Stomach (tissue), 19 donors: ENCODE measurements at places on chromosomes 13 and 19. TPM values are rescaled to one million over a fixed set of nuclear protein-coding genes. Genes with fewer than 3 reads are reported as not detected.

GRCh38 chr13:106917673-106918556 is 350.0 kb upstream of the ARGLU1 start:
- H3K27ac ChIP-seq = peak overlapping the region; percentile 78
- DNase-seq = peak; percentile 95
- H3K27me3 ChIP-seq = no peaks in the 10 kb centered on the region
- no peaks in the 10 kb centered on the region for H3K4me1 ChIP-seq
- no peaks in the 10 kb centered on the region for H3K36me3 ChIP-seq

DNA sequence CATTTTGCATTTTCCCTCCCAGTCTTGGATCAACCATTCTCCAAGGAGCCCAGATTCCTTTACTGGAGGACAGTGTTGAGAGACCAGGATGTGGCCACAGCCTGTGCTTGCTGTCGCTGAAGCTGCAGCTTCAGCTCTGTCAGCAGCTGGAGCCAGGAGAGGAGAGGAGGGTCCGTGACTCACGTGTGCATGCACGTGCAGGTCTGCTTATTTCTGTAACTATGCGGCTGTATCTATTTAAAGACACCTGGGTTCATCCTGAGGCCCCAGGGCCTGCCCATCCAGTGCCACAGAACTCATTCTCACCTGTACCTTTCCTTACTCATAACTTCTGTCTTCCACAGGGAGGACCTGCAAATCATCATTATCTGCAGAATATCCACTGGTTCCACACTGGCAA is 8.2 kb upstream of the LAMP1 start:
- H3K4me1 ChIP-seq = no peaks in the 10 kb centered on the region
- no peak for DNase-seq
- H3K36me3 ChIP-seq = no peaks in the 10 kb centered on the region
- H3K27me3 ChIP-seq = peaks cover 8% of the 10 kb centered on the region

GRCh38 chr19:19531951-19532805 is 3.5 kb downstream of the YJEFN3 start:
- peaks cover 31% of the 10 kb centered on the region for H3K36me3 ChIP-seq
- peak; percentile 92 for DNase-seq
- H3K4me1 ChIP-seq = peaks cover 29% of the 10 kb centered on the region
- no peak overlapping the region for H3K27ac ChIP-seq

DNA sequence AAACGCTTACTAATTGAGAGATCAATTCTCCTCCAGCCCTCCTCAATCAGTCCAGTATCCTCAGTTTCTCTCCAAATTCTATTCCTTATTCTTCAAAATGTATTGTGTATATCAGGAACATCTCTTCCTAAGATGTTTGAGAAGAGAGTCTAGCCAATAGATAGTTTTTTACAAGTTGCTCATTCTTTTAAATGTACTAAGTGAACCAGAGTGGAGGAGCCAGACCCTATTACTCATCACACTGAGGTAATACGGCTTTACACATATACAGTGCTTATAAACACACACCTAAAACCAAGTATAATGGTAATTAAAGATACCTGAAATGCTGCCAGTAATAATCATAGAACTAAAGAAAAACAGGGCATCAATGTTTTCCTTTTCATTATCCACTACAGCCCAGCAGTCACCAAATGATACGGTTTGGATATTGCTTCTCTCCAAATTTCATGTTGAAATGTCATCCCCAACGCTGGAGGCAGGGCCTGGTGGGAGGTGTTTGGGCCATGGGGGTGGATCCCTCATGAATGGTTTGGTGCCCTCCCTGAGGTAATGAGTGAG is 45.2 kb upstream of the HMGB1 start:
- H3K27ac ChIP-seq = no peak overlapping the region
- no peaks in the 10 kb centered on the region for H3K27me3 ChIP-seq
- H3K4me3 ChIP-seq = no peak overlapping the region
- no peaks in the 10 kb centered on the region for H3K36me3 ChIP-seq
- DNase-seq = no peak
- no peaks in the 10 kb centered on the region for H3K4me1 ChIP-seq

DNA sequence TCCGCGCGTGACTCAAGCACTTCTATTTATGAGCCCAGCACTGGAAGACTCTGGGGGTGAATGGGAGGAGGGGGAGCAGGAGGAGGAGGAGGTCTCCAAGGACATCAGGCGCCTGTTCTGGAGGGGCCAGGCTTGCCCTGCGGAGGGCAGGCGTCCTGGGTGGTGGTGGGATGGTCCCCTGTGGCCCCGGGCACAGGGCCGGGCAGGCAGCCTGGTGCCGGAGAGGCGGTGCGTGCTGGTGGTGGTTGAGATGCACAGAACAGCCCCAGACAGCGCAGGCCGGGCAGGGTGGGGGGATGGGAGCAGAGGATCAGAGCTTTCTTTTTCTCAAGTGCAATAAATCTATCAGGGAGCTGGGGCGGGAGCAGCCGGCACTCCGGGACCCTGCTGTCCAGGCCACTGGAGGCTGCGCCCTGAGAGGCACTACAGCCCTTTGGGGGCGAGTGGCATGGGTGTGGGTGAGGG is 14.0 kb downstream of the NKPD1 start:
- peaks cover 36% of the 10 kb centered on the region for H3K36me3 ChIP-seq
- no peak overlapping the region for H3K4me3 ChIP-seq
- no peak overlapping the region for H3K27ac ChIP-seq
- H3K27me3 ChIP-seq = peaks cover 17% of the 10 kb centered on the region
- H3K4me1 ChIP-seq = peaks cover 4% of the 10 kb centered on the region

GRCh38 chr13:39106216-39107005 is 68.2 kb downstream of the NHLRC3 start:
- H3K36me3 ChIP-seq = no peaks in the 10 kb centered on the region
- no peak overlapping the region for H3K27ac ChIP-seq
- no peaks in the 10 kb centered on the region for H3K4me1 ChIP-seq

GRCh38 chr19:3506384-3507340 is 551 bp downstream of the FZR1 start:
- peak overlapping the region; percentile 90 for H3K27ac ChIP-seq
- H3K36me3 ChIP-seq = peaks cover 24% of the 10 kb centered on the region
- peak; percentile 30 for DNase-seq
- no peaks in the 10 kb centered on the region for H3K27me3 ChIP-seq

GRCh38 chr13:37656247-37656940 is 57.8 kb upstream of the POSTN start:
- no peak overlapping the region for H3K4me3 ChIP-seq
- no peak for DNase-seq
- no peaks in the 10 kb centered on the region for H3K27me3 ChIP-seq
- no peaks in the 10 kb centered on the region for H3K4me1 ChIP-seq

- H3K4me3 ChIP-seq = no peak overlapping the region
- H3K27ac ChIP-seq = no peak overlapping the region
- H3K36me3 ChIP-seq = no peaks in the 10 kb centered on the region
- peaks cover 12% of the 10 kb centered on the region for H3K4me1 ChIP-seq
Observed at GRCh38 chr19:485077-485476, 11.2 kb upstream of the MADCAM1 start.

GRCh38 chr19:18428787-18429674 is 8.9 kb downstream of the ISYNA1 start:
- peaks cover 4% of the 10 kb centered on the region for H3K36me3 ChIP-seq
- peak; percentile 70 for DNase-seq
- peaks cover 69% of the 10 kb centered on the region for H3K4me1 ChIP-seq
- peak overlapping the region; percentile 68 for H3K27ac ChIP-seq
- H3K4me3 ChIP-seq = peak overlapping the region; percentile 48

DNA sequence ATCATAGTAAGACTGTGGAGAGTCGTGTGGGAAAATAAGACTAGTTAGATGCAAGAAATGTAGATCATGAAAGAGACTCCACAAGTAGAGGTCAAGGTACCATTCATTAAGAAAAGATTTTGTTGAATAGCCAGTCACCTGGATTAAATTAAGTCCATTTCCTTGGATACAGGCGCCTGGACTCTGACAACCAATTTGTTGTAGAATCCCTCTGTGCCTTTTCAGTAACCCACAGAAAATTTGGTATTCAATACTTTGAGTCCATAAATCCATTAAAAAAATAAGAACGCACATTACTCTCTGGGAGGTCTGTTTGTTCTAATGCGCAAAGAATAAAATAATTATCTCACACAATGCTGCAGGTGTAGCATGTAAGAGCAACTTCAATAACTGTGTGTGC is 469.4 kb downstream of the KLF12 start:
- H3K4me1 ChIP-seq = no peaks in the 10 kb centered on the region
- H3K36me3 ChIP-seq = no peaks in the 10 kb centered on the region
- H3K4me3 ChIP-seq = no peak overlapping the region
- no peak for DNase-seq
- H3K27ac ChIP-seq = no peak overlapping the region

DNA sequence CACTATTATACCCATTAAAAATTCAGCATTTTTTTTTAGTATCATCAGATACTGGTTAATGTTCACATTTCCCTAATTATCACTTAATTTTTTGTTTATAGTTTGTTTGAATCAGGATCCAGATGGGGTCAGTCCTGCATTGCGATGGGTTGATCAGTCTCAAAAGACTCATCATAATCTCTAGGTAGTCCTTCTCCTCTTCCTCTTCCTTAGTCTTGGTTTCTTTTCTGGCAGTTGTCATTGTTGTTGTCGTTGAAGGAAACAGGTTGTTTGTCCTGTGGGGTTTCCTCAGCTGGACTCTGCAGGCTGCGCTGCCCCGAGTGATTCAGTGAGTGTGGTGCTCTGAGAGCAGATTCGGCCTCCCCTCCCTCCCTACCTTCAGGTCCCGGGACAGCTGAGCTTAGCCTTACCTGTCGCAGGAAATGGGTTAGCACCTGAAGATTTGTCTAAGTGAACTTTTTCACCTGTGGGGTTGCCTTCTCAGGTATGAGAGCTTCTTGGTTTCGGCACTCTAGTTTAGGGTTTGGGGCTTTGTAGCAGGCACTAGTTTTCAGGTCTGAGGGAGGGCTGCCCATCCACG is 34.1 kb downstream of the NFIX start:
- H3K36me3 ChIP-seq = no peaks in the 10 kb centered on the region
- H3K27ac ChIP-seq = peak overlapping the region; percentile 41
- no peak for DNase-seq

DNA sequence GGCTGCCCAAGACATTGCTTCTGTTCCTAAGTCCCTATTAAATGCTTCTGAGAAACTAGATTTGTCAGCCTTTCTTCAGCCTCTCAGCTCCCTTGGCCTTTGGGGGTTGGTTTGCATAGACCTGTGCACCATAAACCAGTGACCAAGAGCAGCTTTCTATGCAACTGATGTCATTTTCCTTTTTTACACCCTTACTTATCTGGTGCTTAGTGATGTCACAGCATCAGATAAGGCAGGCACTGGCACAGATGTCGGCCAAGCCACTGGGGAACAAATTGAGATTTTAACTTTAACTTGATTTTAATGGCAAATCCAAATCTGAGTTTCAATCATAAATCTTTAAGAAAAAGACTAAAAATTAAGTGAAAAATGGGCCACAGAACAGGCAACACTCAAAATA is 59.8 kb downstream of the RUBCNL start:
- no peaks in the 10 kb centered on the region for H3K36me3 ChIP-seq
- H3K27ac ChIP-seq = no peak overlapping the region
- no peak for DNase-seq

DNA sequence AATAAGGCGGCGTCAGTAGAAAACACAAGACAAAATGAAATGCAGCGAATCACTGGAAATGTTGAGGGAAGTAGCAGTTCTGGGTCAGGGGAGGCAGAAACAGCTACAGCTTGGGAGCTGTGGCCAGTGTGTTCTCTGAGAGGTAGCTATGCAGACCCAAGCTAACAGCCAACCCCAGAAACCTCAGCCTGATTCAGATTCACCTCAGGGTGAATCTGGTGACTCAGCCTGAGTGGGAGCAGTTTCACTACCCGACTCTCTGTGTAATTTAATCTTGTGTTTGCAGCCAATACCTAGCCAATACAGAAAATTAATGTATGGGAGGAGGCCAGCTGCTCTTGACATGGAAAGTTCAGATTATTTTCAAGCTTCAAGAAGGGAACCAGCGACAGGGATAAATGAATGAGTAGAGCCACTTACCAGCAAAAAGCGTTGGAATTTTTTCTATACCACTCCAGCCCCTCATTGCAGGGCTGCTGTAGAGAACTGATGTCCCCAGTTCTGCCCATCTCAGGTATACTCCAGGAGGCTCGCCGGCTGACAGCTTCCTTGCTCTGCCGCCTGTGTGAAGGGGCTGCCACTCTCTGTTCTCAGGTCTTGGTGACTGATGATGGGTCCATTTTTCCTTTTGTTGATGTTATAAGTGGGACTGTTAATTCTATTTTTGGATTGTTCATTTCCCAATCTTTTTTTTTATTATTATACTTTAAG is 8.9 kb downstream of the IGFL3 start:
- peak; percentile 36 for DNase-seq
- no peak overlapping the region for H3K27ac ChIP-seq
- no peak overlapping the region for H3K4me3 ChIP-seq
- no peaks in the 10 kb centered on the region for H3K4me1 ChIP-seq
- H3K27me3 ChIP-seq = peaks cover 16% of the 10 kb centered on the region

DNA sequence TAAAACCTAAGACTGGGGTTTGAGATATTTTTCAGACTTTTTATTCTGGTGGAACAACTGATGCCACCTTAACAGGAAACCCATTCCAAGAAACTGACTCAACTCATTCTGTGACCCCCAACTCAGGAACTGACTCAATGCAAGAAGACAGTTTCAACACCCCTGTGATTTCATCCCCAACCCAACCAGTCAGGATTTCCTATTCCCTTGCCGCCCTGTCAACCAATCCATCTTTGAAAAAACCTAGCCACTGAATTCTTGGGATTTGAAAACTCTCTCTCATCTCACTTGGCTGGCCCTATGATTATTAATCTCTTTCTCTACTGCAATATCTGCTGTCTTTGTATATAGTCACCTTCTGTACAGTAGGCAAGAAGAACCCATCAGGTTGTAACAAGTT is 1211.9 kb upstream of the ATXN8OS start:
- no peak for DNase-seq
- H3K27ac ChIP-seq = no peak overlapping the region
- H3K36me3 ChIP-seq = no peaks in the 10 kb centered on the region
- H3K4me1 ChIP-seq = no peaks in the 10 kb centered on the region
- no peaks in the 10 kb centered on the region for H3K27me3 ChIP-seq

GRCh38 chr19:49556412-49557398 is 23.7 kb downstream of the NOSIP start:
- H3K4me3 ChIP-seq = peak overlapping the region; percentile 21
- H3K27ac ChIP-seq = peak overlapping the region; percentile 50
- no peak for DNase-seq
- H3K4me1 ChIP-seq = peaks cover 76% of the 10 kb centered on the region
- H3K36me3 ChIP-seq = peaks cover 64% of the 10 kb centered on the region

GRCh38 chr13:113731192-113732175 is 27.5 kb upstream of the TMEM255B start:
- no peak for DNase-seq
- no peak overlapping the region for H3K27ac ChIP-seq
- H3K27me3 ChIP-seq = no peaks in the 10 kb centered on the region

DNA sequence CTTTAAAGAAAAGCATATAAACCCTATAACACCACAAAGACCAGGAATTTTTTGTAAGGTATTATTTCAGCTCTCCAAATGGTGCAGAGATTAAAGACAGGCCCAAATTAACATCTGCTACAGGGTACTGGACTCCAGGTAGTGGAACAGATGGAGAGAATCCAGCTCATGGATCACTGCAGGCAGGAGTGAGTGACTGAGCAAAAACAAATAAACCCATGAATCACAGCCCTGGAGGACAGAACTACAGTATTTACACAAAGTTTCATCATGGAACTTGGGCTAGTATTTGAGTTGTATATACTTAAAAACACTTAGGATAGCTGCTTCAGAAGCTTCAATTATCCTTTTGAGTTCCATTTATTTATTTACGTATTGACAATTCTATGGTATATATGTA is 132.8 kb upstream of the SPRY2 start:
- H3K27ac ChIP-seq = no peak overlapping the region
- no peak for DNase-seq
- no peaks in the 10 kb centered on the region for H3K36me3 ChIP-seq
- no peak overlapping the region for H3K4me3 ChIP-seq

Gene MCF2L
- total RNA-seq = 39.7 TPM

Gene GJB2
- total RNA-seq = 0.58 TPM

Gene TEX101
- total RNA-seq = not detected

Gene PODNL1
- not detected for total RNA-seq
